ENCODE measurements at places on chromosomes 3 and 15. TPM values are rescaled to one million over a fixed set of nuclear protein-coding genes. Genes with fewer than 3 reads are reported as not detected.

- DNase-seq: no peak
- no peaks in the 10 kb centered on the region for H3K27me3 ChIP-seq
- peak overlapping the region; percentile 26 for H3K27ac ChIP-seq
- H3K4me1 ChIP-seq: peaks cover 37% of the 10 kb centered on the region
- no peak overlapping the region for H3K4me3 ChIP-seq
These were observed 27.6 kb upstream of the NRROS start for GRCh38 chr3:196611761-196612483.

ZNF620 gene
- 0.82 TPM for total RNA-seq

GRCh38 chr3:187789872-187790271 is 44.6 kb upstream of the BCL6 start:
- no peak overlapping the region for H3K27ac ChIP-seq
- no peaks in the 10 kb centered on the region for H3K36me3 ChIP-seq
- H3K27me3 ChIP-seq: no peaks in the 10 kb centered on the region

FANCD2OS gene
- total RNA-seq: not detected

SCAANT1 gene
- 1.4 TPM for total RNA-seq

DNA sequence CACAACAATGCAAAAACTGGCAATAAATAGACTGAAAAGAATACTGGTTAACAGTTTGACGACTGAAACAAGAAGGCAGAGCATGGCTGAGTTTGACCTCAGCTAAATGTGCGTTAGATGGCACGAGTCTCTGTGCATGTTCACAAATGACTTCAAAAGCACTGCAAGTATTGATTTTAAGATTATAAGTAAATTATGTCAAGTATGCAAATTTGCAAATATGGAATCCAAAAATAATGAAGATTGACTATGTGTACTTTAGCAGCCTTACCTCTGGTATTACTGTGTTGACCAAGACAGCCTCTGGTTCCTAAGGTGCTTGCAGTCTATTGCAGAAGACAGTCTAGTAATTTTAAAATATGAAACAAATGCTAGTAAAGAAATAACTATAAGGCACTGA is 2.6 kb upstream of the EIF5A2 start:
- no peaks in the 10 kb centered on the region for H3K27me3 ChIP-seq
- no peak overlapping the region for H3K4me3 ChIP-seq
- DNase-seq: no peak
- H3K36me3 ChIP-seq: no peaks in the 10 kb centered on the region
